Regular cardiac myocyte (primary cell): ENCODE measurements at places on chromosomes 4 and X. TPM values are rescaled to one million over a fixed set of nuclear protein-coding genes. Genes with fewer than 3 reads are reported as not detected.

Gene TMEM187
- 4.0 and 6.8 TPM in 2 replicates for total RNA-seq

Gene PDCL2
- not detected in 2 replicates for total RNA-seq

Gene BCAP31
- 240 and 278 TPM in 2 replicates for total RNA-seq

Gene CCNA2
- total RNA-seq = 9.6 and 97.6 TPM in 2 replicates

Gene IRF2
- total RNA-seq = 23.2 and 40.0 TPM in 2 replicates

Gene FSTL5
- not detected in 2 replicates for total RNA-seq

Gene COX7B2
- total RNA-seq = not detected in 2 replicates
